ENCODE measurements at places on chromosomes 16 and 17.

DNA sequence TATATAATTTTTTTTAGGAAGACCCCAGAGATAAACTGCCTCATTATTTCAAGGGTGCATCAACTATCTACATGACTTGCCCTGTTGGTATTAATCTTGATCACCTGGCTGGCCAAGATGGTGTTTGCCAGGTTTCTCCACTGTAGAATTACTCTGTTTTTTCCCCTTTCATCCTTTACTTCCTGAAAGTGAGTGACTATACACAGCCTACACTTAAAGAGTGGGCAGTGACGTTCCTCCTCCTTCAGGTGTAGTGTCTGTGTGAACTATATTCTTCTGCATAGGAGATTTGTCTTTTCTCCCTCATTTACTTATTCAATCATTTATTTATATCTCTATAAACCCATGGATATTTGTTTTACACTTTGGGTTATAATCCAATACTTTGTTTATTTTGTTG, 246.7 kb downstream of the IRF8 start:
- no peak for DNase-seq

DNA sequence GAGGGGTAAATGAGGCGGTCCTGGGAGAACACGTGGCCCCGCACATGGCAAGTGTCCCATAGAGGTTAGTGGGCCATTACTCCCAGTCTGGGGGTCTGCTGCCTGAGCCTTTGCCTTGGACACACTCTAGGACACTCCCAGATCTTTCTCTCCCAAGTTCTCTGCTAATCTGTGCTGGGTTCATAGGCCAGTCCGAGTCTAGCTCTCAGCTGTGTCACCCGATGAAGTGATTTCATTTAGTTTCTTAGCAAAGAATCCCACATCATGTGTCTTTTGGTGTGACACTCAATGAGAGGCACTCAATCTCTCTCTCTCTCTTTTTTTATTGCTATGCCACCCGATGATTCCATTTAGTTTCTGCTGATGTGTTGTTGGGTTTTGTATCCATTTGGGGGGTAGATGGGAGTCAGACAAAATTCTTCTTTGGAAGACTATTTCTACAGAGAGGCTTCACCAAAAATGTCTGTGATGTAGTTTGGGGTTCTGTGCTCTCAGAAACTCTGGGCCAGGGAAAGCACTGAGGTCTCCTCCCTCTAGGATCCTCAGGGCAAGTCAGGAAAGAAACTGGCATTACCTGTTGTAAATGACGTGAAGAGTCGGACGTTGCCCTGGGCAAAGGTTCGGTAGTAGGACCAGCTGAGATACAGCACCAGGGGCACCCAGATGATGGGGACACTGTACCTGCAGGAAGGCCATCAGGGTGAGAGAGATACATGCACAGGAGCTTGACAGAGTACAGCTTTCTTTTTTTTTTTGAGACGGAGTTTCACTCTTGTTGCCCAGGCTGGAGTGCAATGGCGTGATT, 25.2 kb upstream of the MLKL start:
- no peak for DNase-seq

- no peak for DNase-seq
These were observed 18.3 kb upstream of the DDX52 start for GRCh38 chr17:37661400-37662014.

DNA sequence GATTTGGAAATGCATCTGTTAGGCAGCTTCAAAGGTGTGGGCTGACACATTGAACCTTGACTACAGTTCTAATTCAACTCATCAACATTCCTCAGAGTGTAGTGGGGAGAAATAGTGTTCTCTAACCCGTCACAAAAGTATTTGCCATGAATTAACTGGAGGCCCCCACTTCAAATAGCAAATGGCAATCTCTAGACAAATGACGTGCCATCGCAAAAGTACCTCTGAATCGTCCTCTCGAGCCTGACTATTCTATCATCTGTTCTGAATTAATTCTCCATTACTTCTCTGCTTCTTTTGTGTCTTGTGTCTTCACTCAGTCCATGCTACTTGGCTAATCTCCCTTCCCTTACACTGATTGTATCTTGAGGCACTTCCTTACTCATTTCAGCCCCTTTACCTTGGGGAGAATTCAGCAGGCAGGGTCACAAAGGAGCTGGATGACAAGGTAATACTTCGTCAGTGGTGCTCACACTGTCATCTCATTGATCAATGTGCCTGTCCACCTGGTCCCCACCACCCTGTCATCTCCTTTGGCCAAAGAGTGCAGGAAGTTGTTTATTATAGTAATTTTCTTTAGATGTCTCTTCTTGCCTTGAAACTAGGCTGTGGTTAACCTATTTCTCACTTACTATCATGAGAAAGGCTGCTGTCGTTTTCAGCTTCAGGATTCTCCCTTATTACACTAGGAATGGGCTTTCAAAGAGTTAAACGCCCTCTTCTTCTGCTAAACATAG, 108.4 kb downstream of the SYCE1L start:
- DNase-seq: no peak

GRCh38 chr17:8451933-8452614, 16.4 kb downstream of the NDEL1 start:
- DNase-seq: no peak

DNA sequence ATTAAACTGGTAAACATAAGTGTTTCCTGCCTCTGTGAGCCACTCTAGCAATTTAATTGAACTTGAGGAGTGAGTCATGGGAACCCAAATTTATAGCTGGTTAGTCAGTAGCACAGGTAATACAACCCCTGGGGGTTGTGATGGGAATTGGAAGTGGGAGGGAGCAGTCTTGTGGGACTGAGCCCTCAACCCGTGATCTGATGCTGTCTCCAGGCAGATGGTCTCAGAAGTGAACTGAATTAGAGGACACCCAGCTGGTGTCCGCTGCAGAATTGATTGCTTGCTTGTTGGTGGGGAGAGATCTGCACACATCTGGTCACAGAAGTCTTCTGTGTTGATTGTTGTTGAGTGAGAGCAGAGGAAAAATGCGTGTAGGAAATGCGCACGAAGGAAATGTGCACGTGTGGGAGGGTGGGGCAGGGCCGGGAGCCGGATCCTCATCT, 7.7 kb upstream of the ST6GALNAC2 start:
- DNase-seq: no peak

DNA sequence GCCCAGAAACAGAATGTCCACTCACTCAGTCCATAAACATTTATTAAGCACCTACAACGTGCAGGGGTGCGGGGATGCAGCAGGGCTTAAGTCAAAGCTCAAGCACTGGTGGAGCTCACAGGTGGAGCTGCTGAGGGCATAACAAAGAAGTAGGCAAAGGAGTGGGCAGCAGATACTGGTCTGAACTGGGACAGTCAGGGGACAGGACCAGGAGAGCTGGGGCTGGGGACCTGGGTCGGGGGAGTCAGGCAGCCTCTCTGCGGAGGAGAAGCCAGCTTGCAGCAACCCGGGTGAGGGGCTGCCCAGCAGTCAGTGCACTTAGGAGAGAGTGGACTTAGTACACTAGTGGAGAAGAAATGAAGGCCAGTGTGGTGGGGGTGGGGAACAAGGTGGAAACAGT, 10.0 kb upstream of the TNFRSF13B start:
- DNase-seq: no peak

Data from esophagus squamous epithelium (tissue), 5 donors.